Urinary bladder (tissue), 4 donors: ENCODE measurements at places on chromosomes 11 and 22. TPM values are rescaled to one million over a fixed set of nuclear protein-coding genes. Genes with fewer than 3 reads are reported as not detected.

Gene TSPAN18
- 32.2 TPM for total RNA-seq

Gene ZP1
- total RNA-seq = not detected

Gene RIBC2
- total RNA-seq = 3.1 TPM

Gene KCNK7
- total RNA-seq = 0.63 TPM

Gene OR52N4
- not detected for total RNA-seq

Gene SCT
- not detected for total RNA-seq

Gene TMPRSS4
- 15.0 TPM for total RNA-seq

Gene SLC17A6
- 0.11 TPM for total RNA-seq
